ENCODE measurements at places on chromosomes 11 and 22.

GRCh38 chr11:15826826-15827225 is 529.5 kb downstream of the SOX6 start:
- peaks cover 24% of the 10 kb centered on the region for H3K4me1 ChIP-seq
- H3K4me3 ChIP-seq, result no peak overlapping the region
- no peak for DNase-seq
- no peaks in the 10 kb centered on the region for H3K36me3 ChIP-seq
- H3K27ac ChIP-seq, result no peak overlapping the region

GRCh38 chr11:8259306-8259959 is 4.2 kb downstream of the LMO1 start:
- H3K4me3 ChIP-seq, result no peak overlapping the region
- no peak overlapping the region for H3K27ac ChIP-seq
- no peaks in the 10 kb centered on the region for H3K36me3 ChIP-seq
- H3K4me1 ChIP-seq, result peaks cover 20% of the 10 kb centered on the region

GRCh38 chr11:12414611-12415010 is 37.2 kb downstream of the PARVA start:
- H3K4me3 ChIP-seq, result no peak overlapping the region
- DNase-seq, result no peak
- H3K27me3 ChIP-seq, result no peaks in the 10 kb centered on the region
- H3K36me3 ChIP-seq, result no peaks in the 10 kb centered on the region
- H3K27ac ChIP-seq, result peak overlapping the region; percentile 94

DNA sequence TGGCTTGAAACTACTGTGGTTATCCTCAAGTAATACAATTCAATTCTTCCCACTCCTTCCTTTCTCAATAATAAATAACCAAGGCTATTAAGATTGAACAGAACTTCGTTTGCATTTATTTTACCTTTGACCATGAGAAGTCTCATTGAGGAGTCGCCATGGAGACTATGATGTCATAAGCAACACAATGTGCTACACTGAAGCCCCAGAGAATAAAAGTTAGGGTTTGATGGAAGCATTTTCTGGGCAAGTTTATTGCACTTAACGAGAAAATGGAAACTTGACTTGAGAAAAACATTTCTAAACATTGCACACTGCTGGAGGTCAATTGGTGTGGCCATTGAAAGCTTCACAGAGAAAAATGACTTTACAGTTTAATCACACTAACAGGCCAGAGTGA is 121.5 kb downstream of the FAM76B start:
- no peaks in the 10 kb centered on the region for H3K27me3 ChIP-seq
- H3K27ac ChIP-seq, result no peak overlapping the region
- H3K4me3 ChIP-seq, result no peak overlapping the region
- H3K36me3 ChIP-seq, result no peaks in the 10 kb centered on the region
- DNase-seq, result no peak
- no peaks in the 10 kb centered on the region for H3K4me1 ChIP-seq

GRCh38 chr11:68962527-68963250 is 18.1 kb downstream of the MRGPRD start:
- no peaks in the 10 kb centered on the region for H3K4me1 ChIP-seq
- H3K27me3 ChIP-seq, result no peaks in the 10 kb centered on the region

- no peaks in the 10 kb centered on the region for H3K27me3 ChIP-seq
- no peak for DNase-seq
- H3K4me1 ChIP-seq, result peaks cover 11% of the 10 kb centered on the region
- H3K27ac ChIP-seq, result peak within 1 kb of the TSS; percentile 94
- no peaks in the 10 kb centered on the region for H3K36me3 ChIP-seq
Observed at GRCh38 chr11:63986156-63986931, at the start of gene OTUB1. Gene OTUB1 (plus strand): TSS chr11:63986438. CDS start chr11:63986457, 19 bp downstream.

Data from esophagus squamous epithelium (tissue), 5 donors.